OCI-LY7 (cell line): ENCODE measurements at places on chromosomes 4 and X. TPM values are rescaled to one million over a fixed set of nuclear protein-coding genes. Genes with fewer than 3 reads are reported as not detected.
A peak's percentile ranks its signal among the peaks of the same experiment; 100 is the strongest.

GRCh38 chr4:85866508-85866907, 391.6 kb downstream of the ARHGAP24 start:
- no peak for DNase-seq

- no peak for DNase-seq
Measured at GRCh38 chr4:2486981-2487380, 18.1 kb downstream of the RNF4 start.

- no peak for DNase-seq
Measured at GRCh38 chr4:2075987-2076907, 17.1 kb downstream of the NAT8L start.

DNA sequence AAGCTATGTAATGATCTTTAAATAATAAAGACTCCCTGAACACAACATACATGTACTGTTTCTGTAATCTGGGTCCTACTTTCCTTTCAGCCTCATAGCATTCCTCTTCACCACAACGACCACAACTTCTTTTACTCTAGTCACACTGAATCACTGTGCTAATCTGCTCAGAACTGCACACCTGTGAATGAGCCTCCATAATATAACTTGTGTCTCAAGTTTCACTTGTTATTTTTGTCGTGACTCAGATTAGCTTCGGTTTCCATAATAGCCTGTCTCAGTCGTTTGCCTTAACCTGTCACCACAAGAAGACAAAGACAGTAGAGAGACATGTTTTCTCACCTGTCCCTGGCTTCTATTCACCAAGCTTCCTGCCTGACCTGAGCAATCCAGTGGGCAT, 61.8 kb downstream of the MAGED1 start:
- DNase-seq = peak; percentile 64

GRCh38 chrX:75107863-75108509, 48.1 kb downstream of the ABCB7 start:
- no peak for DNase-seq

DNA sequence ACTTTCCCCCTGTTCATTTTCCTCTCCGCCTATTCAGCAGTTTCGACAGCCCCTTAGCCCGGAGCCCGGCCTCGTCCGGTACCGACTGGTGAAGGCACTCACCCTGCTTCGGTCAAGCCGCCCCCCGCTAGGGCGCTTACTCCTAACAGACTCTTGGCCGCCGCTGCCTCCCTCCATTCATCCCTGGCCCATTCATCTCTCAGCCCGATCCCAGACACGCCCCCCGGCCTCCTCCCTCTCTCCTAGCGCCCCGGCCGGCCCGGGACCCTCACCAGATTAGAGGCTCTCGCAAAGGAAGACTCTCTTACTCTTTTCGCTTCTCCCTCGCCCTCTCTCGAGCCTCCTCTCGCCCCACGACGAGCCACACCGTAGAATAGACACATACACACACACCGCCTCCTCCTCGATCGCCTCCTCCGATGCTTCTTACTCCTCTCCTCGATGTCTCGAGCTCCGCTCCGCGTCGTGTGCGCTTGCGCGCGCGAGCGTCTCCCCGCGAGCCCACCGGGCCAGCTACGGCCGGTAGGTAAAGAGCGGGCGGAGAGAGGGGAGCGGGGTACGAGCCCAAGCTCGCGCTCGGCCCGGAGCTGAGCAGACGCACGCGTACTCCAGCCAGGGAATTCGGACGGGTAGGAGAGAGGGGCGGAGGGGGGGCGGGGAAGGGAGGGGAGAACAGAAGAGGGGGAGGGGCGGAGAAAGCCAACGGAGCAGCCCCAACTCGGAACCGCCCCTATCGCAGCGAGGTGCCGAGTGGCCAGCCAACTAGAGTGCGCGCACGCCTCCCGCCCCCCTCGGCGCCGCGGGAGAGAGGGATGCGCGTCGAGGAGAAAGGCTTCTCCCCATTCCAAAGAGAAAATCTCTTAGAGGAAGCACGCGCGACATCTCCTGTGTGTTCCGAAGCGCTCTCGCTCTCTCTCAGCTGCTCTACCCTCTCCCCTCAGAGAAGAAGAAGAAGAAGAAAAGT, at the start of gene WNK3:
TSS of gene WNK3 (minus strand) at position 633 of the 964 bp plus-strand sequence.
- no peak for DNase-seq

DNA sequence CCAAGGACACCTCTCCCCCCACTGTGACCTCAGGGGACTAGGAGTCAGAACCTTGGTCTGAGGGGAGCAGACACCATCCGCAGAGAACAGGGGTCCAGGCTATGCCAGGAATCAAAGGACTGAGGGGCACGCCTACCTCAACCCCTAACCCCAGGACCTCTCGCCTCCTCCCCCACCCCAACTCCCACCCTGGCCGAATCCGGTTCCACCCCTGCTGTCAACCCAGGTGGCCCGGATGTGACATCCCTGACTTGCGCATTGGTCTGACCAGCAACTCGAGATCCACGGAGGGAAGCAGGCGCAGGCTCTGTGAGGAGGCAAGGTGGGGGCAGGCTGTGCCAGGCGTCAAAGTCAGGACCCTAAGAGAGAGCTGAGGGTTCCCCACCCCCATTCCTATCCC, 468 bp upstream of the MAGEA4 start:
- no peak for DNase-seq

Gene ACE2
- not detected in 2 replicates for total RNA-seq

Gene TTC29
- total RNA-seq = not detected in 2 replicates

Gene CT55
- total RNA-seq = not detected in 2 replicates
